ENCODE measurements at places on chromosomes 1 and 21.

- no peak for DNase-seq
These were observed 17.4 kb downstream of the CELA3A start for GRCh38 chr1:22018583-22019559.

DNA sequence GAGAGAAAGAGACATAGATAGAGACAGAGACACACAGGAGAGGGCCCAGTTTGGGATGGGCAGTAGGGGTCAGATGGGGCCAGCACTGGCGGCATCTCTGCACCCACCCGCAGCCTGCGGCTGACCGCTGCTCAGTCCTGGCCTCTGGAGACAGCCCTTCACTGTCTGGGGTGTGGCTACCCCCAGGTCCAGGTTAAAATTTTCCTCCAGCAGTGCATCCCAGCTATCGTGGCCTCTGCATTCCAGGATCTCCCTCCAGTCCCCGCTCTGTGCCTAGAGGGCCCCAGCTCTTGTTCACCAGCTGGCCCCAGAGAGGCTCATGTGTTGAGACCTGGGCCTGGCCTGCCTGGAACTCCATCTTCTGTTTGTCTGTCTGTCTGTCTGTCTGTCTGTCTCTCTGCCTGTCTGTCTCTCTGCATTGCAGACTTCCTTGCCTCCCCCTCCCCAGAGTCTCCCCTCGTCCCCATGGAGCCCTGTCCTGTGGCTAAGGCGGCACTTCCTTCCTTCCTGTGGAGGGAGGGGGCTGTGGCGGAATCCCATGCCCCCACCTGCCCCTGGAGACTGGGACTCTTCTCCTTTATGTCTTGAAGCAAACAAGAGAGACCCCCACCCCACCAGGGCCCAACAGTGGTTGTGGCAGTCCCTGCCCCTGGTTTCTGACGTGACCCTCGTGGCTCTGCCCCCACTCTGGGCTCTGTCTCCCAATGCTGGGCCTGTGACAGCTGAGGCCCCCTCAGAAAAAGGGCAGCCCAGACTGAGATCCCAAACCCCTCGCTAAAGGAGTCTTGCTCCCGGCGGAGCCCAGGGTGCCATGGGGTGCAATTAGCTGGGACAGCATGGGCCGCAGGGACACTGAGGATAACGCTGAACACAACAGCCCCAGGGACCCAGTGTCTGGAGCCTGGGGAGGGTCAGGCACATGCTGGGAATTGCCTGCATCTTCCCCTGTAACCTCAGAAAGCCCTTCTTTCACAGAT is 241.8 kb downstream of the NPHP4 start:
- DNase-seq, result no peak

DNA sequence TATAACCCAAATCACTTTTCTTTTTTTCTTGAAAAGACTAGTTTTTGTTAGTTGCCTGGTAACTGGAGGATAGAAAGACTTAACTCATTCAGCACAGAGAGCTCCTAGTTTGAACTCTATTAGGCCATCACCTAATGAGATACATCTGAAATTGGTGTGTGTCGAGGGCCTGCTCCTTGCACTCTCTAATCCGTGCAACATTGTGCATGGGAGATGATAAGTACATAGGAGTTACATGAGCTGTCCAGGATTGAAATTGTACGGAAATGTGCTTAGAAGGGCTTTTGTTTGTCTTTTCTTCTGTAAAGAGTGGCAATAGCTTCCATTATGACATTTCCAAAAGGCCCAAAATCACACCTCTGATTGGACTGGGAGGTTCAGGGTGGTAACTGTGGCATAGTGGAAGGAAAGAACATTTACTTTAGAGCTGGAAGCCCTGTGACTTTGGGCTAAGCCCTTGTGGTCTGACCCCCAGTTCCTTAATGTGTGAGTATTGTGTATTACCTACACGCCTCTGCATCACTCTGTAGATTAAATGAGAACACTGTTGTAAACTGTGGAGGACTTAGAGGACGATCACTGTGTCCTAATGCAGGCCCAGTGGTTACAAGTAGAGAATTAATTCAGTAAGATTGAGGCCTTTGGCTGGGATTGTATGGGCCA is 71.2 kb downstream of the FGGY start:
- no peak for DNase-seq

DNA sequence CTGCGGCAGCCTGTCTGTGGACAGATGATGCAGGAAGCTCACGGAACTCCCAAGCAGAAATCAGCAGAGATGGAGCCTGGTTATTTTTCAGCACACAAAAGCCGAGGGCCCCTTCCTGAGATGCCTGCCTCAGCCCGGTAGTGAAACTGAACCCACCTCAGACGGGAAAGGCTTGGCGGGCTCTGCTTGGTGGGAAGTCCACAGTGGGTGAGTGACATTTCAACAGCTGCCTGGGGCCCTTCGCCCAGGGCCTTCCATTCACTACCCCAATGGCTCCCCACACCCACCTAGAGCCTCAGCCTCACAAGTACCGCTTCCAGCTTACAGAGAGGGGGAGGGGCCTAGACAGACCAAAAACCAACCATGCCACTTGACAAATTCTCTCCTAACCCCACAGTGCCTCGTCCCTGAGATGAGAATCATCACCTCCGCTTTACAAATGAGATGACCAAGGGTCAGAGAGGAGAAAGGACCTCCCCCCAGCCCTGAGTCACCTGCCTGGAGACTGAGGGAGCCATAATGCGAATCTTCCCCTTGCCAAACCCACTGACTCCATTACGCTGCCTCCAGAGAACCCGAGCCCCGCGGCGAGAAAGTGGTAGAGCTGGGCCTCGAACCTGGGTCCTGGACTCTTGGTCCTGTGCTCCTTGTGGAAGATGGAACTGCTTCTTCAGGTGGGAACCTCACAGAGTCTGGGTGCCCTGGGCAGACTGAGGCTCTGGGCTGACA is 3.4 kb upstream of the ECE1 start:
- DNase-seq, result no peak

DNA sequence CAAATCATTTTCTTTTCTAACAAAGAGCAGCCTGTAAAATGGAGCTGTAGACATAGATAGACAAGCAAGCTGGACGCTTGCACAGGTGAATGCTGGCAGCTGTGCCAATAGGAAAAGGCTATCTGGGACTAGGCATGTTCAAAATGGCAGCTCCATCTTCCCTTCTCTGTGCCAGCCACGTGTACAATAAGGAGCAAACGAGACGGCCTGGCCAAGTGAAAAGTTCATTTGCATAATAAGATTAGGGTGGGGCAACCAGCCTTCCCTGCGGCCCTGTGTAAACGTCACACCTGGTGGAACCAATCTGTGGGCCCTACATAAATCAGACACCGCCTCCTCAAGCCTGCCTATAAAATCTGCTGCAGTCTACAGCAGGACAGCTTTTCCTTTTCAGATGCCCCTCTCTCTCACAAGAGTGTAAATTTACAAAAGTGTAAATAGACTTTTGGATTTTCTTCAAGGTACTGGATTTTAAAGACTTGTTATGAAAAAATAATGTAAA is 16.6 kb upstream of the EDEM3 start:
- DNase-seq, result no peak

- no peak for DNase-seq
These were observed 16.8 kb downstream of the UBE2G2 start for GRCh38 chr21:44784810-44785209.

DNA sequence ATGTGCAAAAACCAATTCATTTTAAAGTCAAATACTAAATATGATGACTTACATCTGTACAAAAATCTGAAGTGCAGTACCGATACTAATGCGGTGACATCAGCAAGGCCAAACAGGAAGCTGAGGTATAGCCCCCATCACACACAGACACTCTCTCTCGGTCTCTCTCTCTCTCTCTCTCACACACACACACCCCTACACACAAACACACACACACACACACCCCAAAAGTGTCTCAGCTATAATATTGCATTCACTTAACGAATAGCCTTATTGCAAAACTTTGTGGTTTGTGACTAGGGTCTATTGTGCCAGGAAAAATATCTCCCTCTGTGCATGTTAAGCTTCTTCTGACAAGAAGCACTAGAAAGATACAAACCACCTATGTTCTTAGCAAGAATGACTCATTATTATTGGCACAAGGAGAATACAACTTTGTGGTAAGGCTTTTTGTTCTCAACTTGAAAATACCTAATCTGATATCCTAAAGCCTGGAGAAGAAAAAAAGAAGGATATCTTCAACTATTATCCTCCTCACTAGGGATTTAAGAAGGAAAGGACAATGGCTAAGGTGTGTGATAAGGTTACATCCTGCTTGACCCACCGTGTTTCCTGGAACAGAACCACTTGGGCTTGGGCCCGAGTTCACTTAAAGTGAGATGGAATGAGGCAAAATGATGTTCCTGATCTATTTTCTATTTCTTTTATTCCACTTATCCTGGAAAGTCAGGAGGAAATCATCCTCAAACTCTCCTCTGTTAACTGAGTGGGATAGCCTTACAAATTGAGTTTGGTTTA is 107.1 kb downstream of the NIBAN1 start:
- no peak for DNase-seq

GRCh38 chr1:64163970-64164369 is 39.5 kb upstream of the UBE2U start:
- no peak for DNase-seq

- DNase-seq, result no peak
These were observed 15.9 kb downstream of the CLDN14 start for GRCh38 chr21:36463991-36464390.

- no peak for DNase-seq
These were observed 17.4 kb upstream of the DDOST start for GRCh38 chr1:20678599-20678998.

GRCh38 chr21:44920694-44921604 is at the start of gene ITGB2:
ITGB2 (minus strand) TSS chr21:44920899; CDS start chr21:44910782, 10,117 bp downstream.
- no peak for DNase-seq

GRCh38 chr1:64186138-64186897 is 17.1 kb upstream of the UBE2U start:
- no peak for DNase-seq

- no peak for DNase-seq
These were observed 1.2 kb upstream of the PSMB2 start for GRCh38 chr1:35642471-35642955.

DNA sequence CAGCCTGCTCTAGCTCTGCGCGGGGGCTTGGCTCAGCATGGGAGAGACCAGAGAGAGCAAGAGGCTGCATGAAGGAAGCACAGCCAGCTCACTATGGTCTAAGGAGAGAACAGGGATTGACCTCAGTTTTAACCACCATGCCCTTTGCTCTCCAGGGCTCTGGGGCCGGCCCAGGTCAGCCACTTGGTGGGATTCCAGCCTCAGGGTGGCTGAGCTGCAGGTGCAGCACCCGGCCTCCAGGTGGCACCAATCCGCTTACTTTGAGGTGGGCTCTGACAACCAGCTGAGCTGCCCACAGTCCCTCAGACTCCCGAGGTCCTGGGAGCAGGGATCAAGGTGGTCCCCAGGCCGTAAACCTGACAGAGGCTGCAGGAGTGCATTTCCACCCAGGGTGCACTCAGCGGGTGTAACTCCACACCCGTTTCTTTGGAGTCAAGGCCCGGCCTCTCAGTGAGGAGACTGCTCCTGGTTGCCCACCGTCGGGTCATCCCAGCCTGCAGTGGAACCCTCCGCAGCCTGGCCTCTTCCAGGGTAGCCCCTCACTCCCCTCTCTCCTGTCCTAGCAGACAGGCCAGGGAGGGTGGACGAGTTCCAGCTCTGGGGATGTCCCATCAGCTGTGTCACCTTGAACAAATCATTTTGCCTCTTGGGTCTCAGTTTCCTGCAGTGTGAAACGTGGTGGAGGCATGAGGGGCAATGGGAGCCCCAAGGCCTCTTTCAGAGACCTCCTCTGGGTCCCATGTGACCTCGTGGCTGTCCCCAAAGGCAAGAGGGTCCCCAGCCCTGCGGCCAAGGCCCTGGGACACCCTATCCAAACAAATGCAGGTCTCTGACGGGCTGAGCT is 607 bp upstream of the LGR6 start:
- DNase-seq, result peak; percentile 80

- no peak for DNase-seq
These were observed 3.8 kb downstream of the SMG7 start for GRCh38 chr1:183476081-183476480.

DNA sequence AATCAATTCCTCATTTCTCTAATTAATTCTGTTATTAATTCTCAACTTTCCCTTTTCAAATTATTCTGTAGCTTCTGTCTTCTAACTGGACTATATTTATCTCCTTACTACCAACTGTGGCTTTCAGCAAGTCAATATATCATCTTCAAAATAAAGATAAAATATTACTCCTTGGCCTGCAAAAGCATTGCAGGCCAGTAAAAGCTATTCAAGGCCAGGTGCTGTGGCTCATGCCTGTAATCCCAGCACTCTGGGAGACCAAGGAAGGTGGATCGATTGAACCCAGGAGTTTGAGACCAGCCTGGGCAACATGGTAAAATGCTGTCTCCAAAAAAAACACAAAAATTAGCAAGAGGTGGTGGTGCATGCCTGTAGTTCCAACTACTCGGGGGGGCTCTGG is 27.9 kb downstream of the USP48 start:
- DNase-seq, result no peak

DNA sequence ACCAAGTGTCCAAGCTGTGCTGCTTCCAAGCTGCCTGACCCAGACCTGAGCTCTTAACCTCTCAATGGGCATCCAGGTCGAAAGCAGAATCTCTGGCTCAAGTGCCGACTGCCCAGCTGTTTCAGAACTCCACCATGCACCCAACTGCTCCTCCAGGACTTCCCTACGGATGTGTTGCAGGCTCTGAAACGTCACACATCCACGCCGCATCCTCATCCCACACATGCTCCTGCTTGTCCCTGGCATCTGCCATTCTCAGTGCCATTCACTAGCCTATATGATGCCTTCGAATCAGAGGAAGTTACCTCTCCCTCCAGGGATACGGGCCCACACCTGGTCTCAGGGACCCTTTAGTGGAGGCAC is 11.2 kb downstream of the PDZK1IP1 start:
- no peak for DNase-seq

DNA sequence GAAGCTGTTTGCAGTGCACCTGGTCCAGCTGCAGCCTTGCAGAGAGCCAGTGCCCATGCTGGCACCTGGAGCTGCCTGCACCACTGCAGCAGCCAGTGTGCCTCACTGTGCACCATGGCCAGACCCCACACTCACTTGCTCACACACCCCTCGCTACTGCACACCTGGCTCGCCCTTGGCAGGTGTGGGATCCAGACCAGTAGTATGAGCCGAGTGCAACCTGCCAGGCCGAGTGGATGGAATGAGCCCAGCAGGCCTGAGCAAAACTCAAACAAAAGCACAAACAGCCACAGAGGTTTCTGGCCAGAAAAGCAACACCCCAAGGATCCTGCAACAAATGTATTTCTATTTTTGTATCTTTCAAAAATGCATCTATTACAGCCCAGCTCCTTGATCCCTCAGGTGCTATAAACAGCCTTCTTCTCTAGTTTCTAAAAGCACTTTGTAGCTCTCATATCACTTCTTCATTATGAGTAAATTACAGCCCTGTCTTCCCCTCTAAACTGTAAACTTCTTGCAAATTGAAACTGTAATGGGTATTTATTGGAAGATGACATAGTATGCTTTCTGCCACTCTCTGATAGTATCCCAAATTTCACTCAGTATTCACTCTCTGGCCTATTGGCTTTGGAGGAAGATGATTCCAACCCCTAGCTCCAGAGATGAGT is 72.2 kb upstream of the LPGAT1 start:
- DNase-seq, result no peak

DNA sequence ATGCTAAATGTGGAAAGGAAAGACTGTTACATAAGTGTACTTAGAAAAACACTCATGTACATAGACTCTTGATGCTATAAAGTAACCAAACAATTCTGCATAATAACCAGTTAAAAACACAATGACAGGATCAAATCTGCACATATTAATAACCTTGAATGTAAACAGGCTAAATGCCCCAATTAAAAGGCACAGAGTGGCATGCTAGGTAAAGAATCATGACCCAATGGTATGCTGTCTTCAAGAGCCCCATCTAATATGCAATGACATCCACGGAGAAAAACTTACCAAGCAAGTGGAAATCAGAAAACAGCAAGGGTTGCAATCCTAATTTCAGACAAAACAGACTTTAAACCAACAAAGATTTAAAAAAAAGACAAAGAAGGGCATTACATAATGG is 644.8 kb upstream of the PKN2 start:
- no peak for DNase-seq
